Cerebellar nuclear complex (tissue), 1 donor: ENCODE measurements at places on chromosomes 11 and 22.

- no peak for DNase-seq
Observed at GRCh38 chr11:9755561-9756185, 91.8 kb downstream of the SWAP70 start.

DNA sequence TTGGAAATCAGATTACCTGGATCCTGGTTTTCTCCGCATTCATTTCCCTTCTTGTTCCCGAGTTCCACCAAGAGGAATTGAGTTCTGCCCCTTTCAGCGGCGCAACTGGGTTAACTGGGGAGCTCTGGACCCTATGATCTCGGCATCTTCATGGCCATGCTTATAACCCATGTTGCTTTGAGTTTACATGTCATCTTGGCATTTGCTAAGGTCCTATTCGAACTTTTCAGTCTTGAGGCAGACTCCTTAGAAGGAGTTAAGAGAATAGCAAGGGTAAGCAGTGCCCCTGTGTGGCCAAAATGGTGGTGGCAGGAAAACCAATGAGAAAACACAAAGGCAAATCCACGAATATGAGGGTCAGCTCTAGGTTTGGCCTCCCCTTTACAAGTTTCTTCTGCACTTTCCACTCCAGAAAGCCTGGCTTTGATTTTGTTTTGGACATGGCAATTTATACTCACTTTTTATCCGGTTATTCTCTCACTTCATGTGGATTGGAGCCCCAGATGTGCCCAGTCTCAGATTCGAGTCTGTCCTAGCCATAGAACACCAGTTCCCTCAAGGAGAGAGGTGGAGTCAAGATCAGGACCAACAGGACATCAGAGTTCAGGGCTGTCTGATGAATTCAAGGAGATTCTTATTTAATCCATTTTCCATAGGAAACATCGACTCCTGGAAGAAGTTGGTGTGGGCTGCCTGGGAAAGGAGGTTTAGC lies 55.3 kb upstream of the FBXO3 start:
- DNase-seq, result peak; percentile 38

DNA sequence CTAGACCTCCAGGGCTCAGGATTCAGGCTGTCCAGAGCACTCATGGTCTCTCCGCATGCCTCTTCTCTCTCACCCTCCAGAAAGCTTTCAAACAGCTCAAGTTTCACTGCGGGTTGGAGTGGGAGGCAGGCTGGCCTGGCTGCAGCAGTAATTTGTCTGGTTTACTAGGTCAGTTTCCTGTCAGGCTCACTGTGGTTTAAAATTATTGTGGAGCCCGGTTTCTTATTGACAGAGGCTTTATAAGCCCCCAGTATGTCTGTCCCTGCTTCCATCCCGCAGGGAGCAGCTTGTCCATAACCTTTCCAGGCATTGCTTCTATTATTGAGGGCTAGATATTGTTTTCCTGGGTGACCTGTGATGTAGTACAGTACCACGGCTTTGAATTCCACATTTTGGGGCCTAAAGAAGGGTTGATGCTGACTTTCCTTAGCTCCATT lies 235.3 kb upstream of the SORL1-AS1 start:
- no peak for DNase-seq

DNA sequence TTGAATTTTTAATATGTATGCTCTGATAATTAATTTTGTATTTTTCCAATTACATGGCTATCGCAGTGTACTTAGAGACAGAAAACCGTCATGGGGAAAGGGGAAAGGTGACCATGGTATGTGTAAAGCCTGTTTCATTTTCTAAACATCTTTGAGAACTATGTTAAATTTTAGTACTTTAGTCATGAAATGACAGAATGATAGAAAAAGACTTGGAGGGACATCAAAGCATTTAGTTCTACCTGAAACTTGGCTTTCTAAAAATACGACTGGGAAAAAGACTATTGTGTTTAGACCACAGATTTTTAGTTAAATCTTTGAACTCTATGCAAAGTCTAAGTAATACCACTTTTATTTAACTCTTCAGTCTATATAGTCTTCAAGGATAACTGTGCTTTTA lies 54.1 kb downstream of the MAML2 start:
- no peak for DNase-seq

DNA sequence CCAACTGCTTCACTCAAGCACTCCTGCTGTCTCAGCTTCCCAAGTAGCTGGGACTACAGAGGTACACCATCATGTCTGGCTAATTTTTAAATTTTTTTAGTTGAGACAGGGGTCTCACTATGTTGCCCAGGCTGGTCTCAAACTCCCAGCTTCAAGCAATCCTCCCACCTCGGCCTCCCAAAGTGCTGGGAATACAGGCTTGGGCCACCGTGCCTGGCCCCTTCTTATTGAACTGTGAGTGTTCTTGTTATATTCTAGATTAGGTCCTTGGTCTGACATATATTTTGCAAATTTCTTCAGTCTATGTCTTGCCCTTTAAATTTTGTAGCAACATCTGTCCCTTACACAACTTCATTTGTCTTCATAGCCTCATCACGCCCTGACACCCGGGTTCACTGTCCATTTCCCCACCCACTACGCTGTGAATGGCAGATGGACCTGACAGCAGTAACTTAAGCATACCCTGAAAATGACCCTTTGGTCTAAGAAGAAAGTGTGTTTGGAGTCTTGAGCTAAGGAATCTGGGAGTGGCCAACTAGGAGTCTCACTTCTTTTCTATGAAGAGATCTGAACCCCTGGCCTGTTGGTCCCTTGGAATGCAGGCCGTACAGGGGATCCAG lies 4.2 kb upstream of the FAM118A start:
- no peak for DNase-seq
